EL (cell line): ENCODE measurements at places on chromosomes 6 and 20.

GRCh38 chr20:24971376-24972101, 21.0 kb downstream of the APMAP start:
- DNase-seq = no peak

GRCh38 chr6:115902436-115902835, 158.3 kb downstream of the FRK start:
- DNase-seq = no peak

DNA sequence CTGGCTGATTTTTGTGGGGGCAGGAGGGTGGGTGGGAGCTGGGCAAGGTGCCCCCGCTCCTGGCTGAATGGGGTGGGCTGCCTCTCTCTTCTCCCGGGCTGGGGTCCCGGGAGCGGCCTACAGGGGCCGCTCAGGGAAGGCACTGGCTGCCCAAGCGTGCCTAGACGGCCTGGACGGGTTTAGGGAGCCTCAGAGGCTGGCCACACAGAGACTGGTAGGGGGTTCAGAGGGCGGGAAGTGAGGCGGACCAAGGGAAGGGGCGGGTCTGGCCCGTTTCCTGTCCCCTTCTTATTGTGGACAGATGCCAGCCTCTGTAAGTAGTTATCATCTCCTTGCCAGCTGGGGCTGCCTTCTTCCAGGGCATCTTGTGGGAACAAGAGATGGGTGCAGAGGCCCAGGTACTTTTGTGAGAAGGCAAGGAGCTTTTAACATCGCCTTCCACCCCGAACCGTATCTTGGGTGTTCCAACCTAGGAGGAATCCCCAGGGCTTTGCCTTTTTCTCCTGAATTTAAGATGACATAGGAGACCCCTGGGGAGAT, 437 bp downstream of the CD40 start:
- peak; percentile 55 for DNase-seq

DNA sequence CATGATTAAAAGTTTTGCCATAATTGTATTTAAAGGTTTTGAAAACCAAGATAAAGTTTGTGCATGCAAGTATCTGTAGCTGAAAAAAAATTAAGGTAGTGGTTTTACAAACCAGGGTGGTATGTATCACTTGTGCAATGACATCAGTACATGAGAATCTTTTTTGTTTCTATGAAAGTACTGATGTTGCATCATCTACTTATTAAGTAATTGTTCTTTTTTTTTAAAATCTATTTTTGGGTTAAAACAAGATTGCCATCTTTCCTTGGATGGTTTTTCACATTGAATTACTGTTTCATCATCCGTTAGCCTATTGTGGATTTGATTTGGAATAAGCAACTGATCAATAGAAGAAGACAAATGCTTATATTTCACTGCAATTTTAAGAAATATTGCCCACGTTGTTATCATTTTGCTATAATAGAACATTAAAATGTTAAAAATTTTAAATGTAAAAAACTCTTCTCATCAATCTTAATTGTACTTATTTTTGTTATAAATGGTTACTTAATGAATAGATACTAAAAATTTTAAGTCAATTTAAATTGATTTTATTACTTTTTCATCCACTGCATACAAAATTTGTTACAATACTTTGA, 39.8 kb upstream of the TAGAP start:
- DNase-seq = peak; percentile 68

DNA sequence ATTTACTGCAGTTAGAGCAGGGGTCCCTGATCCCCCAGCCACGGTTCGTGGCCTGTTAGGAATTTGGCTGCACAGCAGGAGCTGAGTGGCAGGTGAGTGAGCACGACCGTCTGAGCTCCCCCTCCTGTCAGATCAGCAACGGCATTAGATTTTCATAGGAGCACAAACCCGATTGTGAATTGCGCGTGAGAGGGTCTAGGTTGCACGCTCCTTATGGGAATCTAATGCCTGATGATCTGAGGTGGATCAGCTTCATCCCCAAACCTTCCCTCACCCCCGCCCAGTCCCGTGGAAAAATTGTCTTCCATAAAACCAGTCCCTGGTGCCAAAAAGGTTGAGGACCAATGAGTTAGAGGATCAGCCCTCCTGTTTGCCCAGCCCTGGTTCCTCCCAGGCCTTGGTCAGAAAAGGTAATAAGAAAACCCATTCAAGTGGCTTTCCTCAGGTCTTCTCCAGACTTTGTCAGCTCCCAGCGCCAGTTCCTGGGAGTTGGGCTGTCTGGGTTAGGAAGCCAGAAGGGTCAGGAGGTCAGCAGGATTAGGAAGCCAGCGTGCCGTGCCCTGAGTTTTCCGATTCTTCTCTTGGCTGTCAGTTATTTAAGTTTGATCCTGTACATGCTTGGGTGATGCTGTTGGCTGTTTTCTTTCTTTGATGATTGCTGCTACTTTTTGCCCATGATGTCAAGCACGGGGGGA, 139.9 kb upstream of the PMEPA1 start:
- no peak for DNase-seq

DNA sequence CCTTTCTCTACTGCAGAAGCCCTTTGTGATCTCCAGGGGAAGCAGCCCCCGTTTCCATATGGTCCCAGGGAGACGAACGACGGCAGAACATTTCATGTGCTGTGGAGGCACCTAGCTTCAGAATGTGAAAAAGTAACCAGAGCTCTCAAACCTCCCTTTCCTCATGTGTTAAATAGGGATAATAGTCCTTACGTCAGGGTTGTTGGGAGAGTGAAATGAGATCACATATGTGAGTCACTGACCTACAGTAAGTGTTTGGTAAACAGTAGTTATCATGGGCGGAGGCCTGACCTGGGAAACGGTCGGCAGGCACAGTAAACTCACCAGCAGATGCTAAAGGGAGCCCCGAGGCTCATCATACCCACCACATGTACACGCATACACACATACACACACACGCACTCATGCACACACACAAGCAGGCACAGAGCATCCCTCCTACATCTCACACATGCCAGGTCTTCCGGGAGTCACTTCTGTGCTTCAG, 89.7 kb downstream of the LY86 start:
- DNase-seq = peak; percentile 25

- DNase-seq = peak; percentile 71
Observed at GRCh38 chr6:25302677-25303128, 23.5 kb downstream of the CARMIL1 start.

GRCh38 chr6:148529010-148529409, 186.4 kb downstream of the SASH1 start:
- DNase-seq = no peak

- DNase-seq = peak; percentile 53
Observed at GRCh38 chr6:53517021-53517420, 27.9 kb downstream of the GCLC start.

GRCh38 chr20:9070304-9070703, 1.4 kb downstream of the PLCB4 start:
- no peak for DNase-seq

- DNase-seq = no peak
Observed at GRCh38 chr6:168196385-168196860, 117.4 kb upstream of the FRMD1 start.

GRCh38 chr6:2183246-2183645, 62.2 kb downstream of the GMDS start:
- DNase-seq = peak; percentile 6

GRCh38 chr6:42629845-42630244, 66.0 kb downstream of the UBR2 start:
- DNase-seq = no peak

DNA sequence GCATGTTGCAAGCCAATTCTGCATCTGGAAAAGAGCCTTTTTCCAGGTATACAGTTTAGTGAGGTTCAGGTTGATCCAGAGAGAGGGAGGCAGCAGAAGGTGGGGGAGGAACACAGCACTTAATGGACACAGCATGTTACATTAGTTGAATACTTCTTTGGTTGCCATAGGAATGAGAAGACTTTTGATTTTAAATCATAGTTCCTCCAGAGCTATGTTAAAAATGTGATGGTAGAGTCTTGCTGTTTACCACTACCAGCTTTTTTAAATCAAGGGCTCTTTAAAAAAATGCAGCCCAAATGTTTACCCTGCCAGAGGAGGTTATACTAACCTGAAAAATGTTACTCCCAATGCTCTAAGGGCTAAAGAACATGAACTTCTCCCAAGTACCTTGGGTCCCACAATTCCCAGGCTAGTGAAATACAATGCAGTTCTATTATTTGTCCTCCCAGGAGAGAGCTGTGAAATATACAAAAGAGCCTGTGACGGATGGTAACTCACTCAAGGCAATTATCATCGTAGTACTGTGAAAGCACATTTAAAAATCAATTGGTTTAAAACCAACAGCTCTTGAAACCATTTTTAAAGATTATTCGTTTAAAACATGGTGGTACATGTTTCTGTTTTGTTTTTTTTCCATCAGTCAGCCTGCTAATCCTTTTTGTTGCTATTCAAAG, 6.9 kb upstream of the PHACTR1 start:
- DNase-seq = peak; percentile 31

- no peak for DNase-seq
Observed at GRCh38 chr6:107917451-107918375, 40.3 kb downstream of the SEC63 start.

DNA sequence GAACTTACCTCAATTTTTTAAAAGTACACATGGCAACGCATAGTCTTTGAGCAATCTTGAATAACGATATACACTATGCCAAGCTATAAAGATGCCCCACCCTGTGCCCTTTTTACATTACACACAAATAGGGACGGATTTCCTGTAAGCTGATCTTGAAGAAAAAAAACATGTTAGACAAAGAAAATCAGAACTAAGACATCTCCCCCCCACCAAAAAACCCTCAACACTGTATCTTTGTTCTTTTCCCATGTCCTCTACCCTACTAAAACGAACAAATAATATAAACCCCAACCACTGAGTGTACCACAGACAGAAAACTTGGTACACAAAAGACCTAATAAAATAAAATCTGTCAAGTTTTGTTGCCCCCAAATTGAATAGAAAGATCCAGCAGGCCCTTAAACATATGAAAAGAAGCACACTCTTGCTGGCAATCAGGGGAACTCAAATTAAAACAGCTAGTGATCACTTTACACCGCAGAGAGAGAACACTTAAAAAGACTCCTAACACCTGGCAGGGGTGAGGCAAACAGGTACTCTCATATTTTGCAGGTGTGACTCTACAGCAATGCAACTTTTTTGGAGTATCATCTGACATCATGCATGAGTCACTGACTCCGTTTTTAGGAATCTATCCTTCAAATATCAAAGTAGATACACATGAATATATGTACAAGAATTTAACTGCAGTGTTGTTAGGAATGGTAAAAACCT, 29.6 kb downstream of the BACH2 start:
- no peak for DNase-seq

DNA sequence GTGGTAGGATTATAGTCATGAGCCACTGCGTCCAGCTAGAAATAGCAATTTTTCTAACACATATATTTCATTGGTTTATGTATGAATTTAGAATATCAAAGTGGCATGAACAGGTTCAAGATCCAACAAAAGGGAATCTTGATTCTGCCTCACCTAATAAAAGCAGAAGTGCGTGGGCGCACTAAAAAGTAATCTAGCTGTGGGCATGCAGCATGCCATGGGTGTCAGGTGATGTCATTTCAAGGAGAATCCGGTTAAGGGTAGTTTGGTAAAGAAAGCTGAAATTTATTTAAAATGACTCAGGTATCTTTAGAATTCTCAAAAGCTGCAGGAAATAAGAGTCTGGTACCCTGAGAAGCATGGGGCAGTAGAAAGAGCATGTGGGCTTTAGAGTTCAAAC, 17.6 kb downstream of the LRRN4 start:
- no peak for DNase-seq

DNA sequence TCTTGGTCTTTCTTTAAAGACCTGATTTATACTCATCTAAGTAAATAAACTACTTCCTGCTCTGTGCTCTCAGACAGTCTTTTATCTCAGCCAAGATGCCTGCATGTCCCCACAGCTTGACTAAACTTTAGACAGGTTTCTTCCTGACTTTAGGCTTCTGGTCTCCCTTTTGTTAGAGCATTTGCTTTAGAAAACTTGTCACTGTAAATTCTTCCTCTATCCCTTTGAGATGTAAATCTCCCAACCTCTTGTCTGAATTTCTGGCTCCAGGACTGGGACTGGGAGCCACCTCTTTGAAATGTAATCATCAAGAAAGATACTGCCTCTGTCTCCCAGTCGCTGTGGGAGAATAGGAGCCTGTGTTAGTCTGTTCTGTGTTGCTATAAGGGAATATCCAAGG, 739.9 kb downstream of the C6orf118 start:
- no peak for DNase-seq

- peak; percentile 21 for DNase-seq
Observed at GRCh38 chr6:150142670-150143515, at the start of gene PPP1R14C. Gene PPP1R14C, plus strand, starts transcription at chr6:150143044. Its CDS starts 149 bp downstream, at chr6:150143193.

DNA sequence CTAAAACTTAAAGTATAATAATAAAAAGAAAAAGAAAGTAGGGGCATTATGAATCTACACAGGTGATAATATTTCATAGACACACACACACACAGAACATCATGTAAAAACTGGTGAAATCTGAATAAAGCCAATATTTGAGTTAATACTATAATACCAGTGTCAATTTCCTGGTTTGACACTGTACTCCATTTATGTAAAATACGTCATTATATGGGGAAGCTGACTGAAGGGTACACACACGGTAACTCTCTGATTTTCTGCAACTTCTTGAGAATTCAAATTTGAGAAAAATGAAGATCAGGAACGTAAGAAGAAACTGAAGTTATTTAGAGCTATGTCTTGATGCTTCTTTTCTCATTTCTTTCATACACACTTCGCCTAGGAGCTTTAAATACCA, 36.2 kb downstream of the PFDN4 start:
- no peak for DNase-seq

GRCh38 chr6:24905483-24905882, 30.3 kb downstream of the RIPOR2 start:
- no peak for DNase-seq

GRCh38 chr20:15056246-15056645, 718.8 kb upstream of the FLRT3 start:
- no peak for DNase-seq

- DNase-seq = no peak
Observed at GRCh38 chr20:2749951-2750490, 50.4 kb downstream of the CPXM1 start.

DNA sequence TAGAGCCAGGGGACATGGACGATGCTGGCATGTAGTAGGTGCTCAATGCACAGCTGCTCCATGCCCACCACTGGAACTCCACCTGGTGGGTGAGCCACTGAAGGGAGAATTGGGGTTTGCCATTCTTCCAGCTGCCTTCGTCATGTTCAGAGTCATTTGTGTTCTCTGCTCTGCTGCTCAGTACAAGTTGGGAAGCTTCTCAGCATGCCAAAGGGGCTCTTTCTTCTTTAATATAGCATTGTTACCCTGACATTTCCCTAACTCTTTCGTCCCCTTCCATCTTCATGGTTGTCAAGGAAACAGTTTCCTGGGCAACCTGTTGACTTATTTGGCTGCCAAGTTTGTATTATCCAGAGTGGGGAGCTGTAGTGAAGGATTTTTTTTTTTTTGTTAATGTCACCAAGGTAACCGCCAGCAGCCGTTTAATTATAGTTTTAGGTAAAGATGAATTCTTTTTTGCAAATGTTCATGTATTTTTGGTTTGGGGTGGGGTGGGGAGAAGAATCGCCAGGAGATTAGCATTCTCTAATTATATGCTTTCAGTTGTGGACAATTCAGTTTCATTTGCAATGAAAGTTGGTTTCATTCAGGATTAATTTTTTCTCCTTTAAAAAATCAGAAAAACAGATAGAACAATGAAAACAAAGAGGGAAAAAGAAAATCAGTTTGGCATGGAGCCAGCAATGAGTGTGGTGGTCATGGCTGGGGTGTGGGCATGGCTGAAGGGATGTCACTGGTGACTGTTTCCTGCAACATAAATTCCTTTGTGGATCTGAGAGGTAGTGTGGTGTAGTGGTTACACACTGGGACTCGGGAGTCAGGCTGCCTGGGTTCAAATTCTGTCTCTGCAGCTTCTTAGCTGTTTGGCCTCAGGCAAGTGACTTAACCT, 73.0 kb upstream of the KCNG1 start:
- DNase-seq = no peak
